OCI-LY7 (cell line): ENCODE measurements at places on chromosomes 5 and 9. TPM values are rescaled to one million over a fixed set of nuclear protein-coding genes. Genes with fewer than 3 reads are reported as not detected.

The ACTBL2 gene
- not detected in 2 replicates for total RNA-seq

The MCC gene
- 0.04 and 0.25 TPM in 2 replicates for total RNA-seq

The FAM221B gene
- not detected in 2 replicates for total RNA-seq

The DRD1 gene
- not detected in 2 replicates for total RNA-seq

The BHMT2 gene
- not detected in 2 replicates for total RNA-seq

The OTP gene
- total RNA-seq: not detected in 2 replicates

The SH3GL2 gene
- total RNA-seq: not detected in 2 replicates

The TAF1L gene
- total RNA-seq: 0.06 TPM in 1 of 2 replicates, not detected in the other

The ANKRD31 gene
- total RNA-seq: 0.13 TPM in 1 of 2 replicates, not detected in the other

The TICAM2 gene
- total RNA-seq: 0.65 and 0.87 TPM in 2 replicates

The TRMT10B gene
- 2.8 and 3.0 TPM in 2 replicates for total RNA-seq

The DCANP1 gene
- not detected in 2 replicates for total RNA-seq
